Heart left ventricle (tissue), 16 donors: ENCODE measurements at places on chromosomes 4 and X. TPM values are rescaled to one million over a fixed set of nuclear protein-coding genes. Genes with fewer than 3 reads are reported as not detected.

DNA sequence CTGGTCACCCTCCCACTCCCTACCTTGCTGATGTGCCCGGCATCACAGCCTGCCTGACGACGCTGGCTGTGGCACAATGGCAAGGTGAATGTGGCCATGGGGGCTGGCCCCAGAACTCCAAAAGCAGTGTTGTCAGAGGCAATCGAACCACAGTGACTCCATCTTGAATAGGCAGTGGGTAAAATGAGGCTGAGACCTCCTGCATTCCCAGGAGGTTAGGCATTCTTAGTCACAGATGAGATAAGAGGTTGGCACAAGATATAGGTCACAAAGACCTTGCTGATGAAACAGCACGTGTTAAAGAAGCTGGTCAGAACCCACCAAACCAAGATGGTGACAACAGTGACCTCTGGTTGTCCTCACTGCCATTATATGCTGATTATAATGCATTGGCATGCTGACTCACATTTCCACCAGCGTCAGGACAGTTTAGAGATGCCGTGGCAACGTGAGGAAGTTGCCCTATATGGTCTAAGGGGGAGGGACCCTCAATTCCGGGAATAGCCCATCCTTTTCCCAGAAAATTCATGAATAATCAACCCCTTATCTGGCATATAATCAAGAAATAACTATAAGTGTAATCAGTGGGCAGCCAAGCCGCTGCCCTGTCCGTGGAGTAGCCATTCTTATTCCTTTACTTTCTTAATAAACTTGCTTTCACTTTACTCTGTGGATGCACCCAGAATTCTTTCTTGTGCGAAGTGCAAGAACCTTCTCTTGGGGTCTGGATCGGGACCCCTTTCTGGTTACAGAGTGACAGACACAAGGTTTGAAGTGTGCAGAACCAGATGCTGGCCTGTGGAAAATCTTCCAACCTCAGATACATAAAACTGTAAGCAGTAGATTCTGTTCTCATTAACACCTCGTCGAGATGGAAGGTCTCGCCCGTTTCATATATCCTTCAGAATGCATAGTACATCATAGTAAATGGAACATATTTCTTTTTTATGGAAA, 26.8 kb upstream of the CLDN24 start:
- no peak for DNase-seq

Gene CACNA1F
- total RNA-seq, result 0.07 TPM

GRCh38 chr4:110778521-110778920, 155.6 kb upstream of the PITX2 start:
- DNase-seq, result no peak

GRCh38 chrX:102711872-102712215, 404 bp upstream of the GPRASP2 start:
- DNase-seq, result no peak

Gene DMP1
- total RNA-seq, result not detected

- DNase-seq, result no peak
These were observed 56.1 kb downstream of the SLC9A6 start for GRCh38 chrX:136041254-136041812.

DNA sequence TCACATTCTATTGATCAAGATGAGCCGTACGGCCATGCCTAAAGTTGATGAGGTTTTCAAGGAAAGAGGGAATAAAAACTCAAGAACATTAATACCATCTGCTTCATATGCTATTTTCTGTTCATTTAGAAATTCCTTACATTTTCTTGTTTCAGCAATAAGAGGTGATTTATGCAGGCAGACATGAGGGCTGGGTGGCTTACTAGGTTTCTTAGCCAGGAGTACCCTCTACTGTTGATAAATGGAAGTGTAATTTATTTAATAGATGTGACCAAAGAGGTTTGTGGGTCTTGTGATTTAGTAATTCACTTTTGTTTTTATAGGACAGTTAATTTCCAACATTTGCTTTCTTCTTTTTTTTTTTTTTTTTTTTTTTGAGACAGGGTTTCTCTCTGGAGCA, 6.4 kb upstream of the SMIM9 start:
- no peak for DNase-seq

Gene BEX5
- total RNA-seq, result 1.2 TPM

Gene GAGE12F
- not detected for total RNA-seq

Gene SLC6A8
- 113 TPM for total RNA-seq

- DNase-seq, result no peak
These were observed 160.1 kb downstream of the RBMX2 start for GRCh38 chrX:130561930-130562329.

DNA sequence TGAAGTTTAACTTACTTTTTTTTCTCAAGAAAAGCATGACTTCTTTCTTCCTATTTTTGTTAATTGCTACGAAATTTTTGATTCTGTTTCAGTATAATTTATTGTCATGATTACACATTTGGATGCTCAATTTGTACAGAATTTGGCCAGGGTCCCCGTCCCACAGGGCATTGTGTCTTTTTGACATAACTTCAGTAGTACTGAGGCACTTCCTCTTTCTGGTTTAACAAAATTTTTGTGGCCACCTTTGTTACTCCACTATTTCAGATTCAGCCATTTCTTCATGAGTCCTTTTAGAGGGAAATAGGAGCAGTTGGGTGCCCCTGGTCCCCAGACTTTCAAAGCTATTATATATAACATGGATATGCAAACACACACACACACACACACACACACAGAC, 1248.7 kb downstream of the PCDH7 start:
- DNase-seq, result no peak

Gene SRP72
- total RNA-seq, result 44.9 TPM

Gene CUL4B
- total RNA-seq, result 23.0 TPM

DNA sequence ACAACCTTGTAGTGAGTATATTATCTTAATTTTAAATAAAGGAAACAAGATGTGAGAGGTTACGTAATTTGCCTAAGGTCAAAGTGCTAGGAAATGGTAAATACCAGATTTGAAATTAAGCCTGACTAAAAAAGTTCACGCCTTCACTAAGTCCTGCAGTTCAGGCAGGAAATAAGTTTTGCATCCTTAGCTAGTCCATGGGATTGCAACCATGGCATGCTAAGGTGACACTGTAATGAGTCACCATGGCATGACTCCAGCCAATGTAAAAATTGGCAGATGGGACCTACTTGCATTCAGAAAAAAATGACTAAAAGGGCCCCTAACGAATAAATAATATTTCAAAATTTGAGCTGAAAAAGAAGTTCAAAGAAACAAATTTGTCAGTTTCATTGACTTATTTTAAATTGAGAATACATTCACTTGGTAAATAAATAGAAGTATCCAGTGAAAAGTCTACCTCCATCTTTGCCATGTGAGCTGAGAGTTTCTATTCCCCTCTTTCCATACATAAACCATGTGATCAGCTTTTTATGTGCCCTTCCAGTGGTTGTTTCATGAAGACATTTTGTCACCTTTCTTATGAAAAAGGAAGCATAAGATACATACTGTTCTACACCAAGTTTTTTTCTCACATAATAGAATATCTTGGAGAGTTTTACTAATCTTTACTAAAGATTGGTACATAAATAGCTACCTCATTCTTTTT, 72.4 kb downstream of the ANKRD50 start:
- DNase-seq, result no peak

GRCh38 chr4:100493756-100494155, 24.1 kb downstream of the EMCN start:
- DNase-seq, result no peak

- no peak for DNase-seq
These were observed 331.1 kb downstream of the GRID2 start for GRCh38 chr4:92634882-92635281.

- no peak for DNase-seq
These were observed 32.8 kb downstream of the FHDC1 start for GRCh38 chr4:152968806-152969394.

GRCh38 chr4:174135936-174136406, 147.5 kb downstream of the FBXO8 start:
- no peak for DNase-seq

Gene DDX60
- 17.0 TPM for total RNA-seq

- no peak for DNase-seq
These were observed 14.1 kb upstream of the SMIM43 start for GRCh38 chr4:121778991-121779628.

DNA sequence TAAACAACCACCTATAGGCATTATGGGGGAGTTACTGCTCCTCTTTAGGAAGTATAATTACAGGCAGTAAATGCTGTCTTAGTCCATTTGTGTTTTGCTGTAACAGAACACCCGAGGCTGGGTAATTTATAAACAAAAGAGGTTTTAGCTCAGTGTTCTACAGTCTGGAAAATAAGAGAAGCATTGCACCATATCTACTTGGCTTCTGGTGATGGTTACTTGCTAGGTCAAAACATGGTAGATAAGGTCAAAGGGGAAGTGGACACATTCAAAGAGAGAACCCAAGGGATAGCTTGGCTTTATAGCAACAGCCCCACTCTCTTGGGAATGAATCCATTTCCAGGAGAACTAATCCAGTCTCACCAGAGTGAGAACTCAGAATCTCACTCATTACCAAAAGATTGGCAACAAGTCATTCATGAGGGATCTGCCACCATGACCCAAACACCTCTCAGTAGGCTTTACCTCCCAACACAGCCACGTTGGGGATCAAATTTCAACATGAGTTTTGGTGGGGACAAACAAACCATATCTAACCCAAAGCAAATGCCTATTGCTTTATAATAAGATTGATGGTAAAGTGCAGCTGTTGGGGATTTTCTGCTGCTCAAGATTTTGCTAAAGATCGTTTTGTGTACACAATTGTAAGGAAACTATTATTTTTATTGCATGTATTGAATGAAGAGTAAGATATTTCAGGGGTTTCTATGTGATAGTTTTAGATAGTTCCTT, 32.6 kb downstream of the STAG2 start:
- no peak for DNase-seq

- DNase-seq, result no peak
These were observed 101.5 kb downstream of the PDGFC start for GRCh38 chr4:156870131-156870530.

Gene OPHN1
- total RNA-seq, result 6.2 TPM

GRCh38 chrX:13162772-13163410, 118.5 kb upstream of the FAM9C start:
- no peak for DNase-seq

Gene TRIM2
- total RNA-seq, result 26.3 TPM

GRCh38 chr4:6242271-6243029, 27.2 kb upstream of the WFS1 start:
- DNase-seq, result no peak

DNA sequence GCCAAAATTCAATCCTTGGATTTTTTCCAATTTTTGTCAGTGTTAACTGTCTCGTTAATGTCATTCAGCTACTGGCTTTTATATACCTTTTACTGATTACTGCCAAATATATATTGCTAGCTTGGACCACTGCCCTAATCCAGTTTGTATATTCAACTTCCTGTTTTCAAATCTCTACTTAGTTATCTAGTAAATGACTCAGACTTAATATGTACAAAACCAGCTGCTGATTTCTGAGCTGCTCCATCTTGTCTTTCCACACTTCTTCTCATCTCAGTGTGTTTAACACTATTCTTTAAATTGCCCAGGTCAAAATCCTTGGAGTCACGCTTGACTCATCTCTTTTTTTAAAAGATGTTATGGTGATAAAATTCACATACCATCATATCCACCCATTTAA, 1196.7 kb downstream of the RAPGEF2 start:
- no peak for DNase-seq

DNA sequence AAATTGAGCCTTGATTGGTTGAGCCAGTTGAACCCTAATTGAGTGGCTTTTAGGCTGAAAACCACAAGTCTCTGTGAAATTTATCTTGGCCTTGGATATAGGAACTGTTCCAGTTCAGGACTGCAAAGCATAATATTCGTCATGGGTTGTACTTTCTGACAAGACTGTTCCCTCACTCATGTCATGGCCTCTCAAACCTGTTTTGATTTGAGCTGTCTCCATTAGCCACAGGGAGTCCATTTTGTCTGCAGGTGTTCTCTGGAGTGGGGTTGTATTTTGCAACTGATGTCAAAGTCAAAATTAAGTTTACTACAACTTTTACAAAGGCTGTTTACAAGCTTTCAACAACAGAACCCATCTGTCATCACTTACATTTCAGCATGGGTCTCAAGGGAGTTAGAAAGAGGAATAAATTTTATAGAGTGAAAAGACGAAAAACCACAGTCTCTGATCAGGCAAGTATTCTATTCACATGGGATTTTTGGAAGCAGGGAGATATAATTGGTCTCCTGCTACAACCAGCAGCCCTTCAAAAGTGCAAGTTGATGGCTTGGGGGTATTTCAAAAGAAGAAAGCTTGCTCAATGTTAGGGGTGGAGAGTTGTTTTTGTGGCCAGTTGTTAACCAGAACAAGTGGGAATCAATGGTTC, 1716.3 kb downstream of the C4orf33 start:
- DNase-seq, result no peak

DNA sequence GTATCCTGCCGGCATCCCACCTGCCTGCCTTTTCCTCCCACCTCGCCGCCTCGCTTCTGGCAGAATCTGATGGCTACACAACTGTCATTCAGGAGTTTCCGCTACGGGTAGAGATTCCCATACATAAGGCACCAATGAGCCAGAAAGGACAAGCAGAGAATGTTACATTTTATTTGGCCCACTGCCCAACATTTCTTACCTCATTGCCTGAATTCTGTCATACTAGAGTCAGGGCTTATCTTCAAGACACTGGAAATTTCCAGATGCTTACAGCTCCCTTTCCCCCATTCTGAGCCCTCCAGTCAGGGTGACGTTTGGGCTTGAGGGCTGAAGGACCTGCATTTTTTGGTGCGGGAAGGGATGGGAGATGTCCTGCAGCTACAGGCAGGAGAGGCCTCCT, 113.0 kb downstream of the NHS start:
- no peak for DNase-seq

- DNase-seq, result no peak
These were observed 9.6 kb downstream of the CC2D2A start for GRCh38 chr4:15479089-15479912.

Gene FAM50A
- 54.2 TPM for total RNA-seq

GRCh38 chr4:163447481-163447880, 26.1 kb downstream of the TKTL2 start:
- DNase-seq, result no peak

DNA sequence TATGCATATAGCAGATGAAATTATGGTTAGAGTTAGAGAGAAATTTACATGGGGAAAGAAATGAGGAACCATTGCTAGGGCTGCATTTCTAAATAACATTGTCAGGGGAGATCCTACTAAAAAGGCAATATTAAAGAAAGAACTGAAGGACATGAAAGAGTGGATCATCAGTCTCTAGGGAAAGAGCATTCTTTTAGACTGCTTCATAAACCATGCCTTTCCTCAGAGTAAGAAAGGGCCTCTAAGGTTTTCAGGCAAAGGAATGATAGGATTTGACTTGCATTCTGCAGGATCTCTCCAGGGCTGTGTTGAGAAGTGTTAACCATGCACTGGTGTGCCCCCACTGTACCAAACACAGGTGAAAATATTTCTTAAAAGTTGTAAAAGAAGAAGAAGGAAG, 385.4 kb upstream of the MAD2L1 start:
- no peak for DNase-seq

DNA sequence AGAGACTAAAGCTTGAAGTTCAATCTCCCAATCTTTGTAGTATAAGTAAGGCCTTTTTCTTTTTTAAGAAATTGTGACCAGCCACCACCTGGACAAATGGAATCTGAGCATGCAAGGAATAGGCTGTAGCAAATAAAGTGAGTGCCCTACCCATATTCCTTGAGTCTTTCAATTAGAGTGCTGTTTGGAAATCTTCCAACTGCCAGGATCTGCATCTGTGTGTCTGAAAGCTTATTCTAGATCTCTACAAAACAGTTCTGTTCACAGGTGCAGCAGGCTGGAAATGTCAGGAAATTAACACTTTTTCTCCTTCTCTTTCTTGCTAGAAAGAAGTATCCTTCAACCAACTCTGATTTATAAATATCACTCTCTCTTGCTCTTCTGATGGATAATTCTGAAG, 76.7 kb upstream of the NDST3 start:
- no peak for DNase-seq

GRCh38 chr4:8850830-8851188, 20.8 kb downstream of the HMX1 start:
- DNase-seq, result no peak

- no peak for DNase-seq
These were observed 146.7 kb upstream of the VEGFC start for GRCh38 chr4:176939445-176939844.
